ENCODE measurements at places on chromosomes 2 and 18.

- DNase-seq, result no peak
Observed at GRCh38 chr18:5506174-5506573, 37.6 kb downstream of the EPB41L3 start.

- no peak for DNase-seq
Observed at GRCh38 chr2:55111570-55112228, 61.4 kb upstream of the RTN4 start.

- no peak for DNase-seq
Observed at GRCh38 chr18:43719267-43719795, 442.0 kb upstream of the SYT4 start.

DNA sequence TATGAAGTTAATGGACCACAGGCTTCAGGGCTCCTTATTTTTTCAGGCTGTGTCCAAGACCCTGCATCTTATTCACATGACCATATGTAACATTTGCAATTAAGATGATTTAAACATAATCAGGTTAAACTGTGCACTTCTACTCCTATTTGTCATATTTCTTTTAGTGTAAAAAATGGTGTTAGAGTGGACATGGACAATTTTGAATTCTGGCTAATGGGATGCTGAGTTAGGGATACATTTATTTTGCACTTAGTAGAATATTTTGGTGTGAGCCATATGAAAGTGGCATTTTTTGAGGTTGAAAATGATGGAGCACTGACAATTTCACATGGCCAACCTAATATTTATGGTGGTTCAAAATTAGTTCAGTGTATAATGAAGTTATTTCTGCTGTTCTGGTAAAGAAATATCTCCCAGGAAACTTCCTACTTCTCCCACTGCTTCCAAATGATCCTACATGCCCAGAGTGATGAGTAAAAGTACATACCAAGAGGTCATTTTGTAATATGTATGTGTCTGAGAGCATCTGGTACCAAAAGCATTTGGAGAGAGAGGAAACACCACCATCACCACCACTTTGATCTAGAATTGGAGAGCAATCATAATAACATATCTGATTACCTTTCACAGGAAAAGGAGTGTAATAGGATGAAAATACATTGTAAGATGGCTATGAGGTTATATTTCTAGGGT lies 36.0 kb downstream of the GULP1 start:
- DNase-seq, result no peak

DNA sequence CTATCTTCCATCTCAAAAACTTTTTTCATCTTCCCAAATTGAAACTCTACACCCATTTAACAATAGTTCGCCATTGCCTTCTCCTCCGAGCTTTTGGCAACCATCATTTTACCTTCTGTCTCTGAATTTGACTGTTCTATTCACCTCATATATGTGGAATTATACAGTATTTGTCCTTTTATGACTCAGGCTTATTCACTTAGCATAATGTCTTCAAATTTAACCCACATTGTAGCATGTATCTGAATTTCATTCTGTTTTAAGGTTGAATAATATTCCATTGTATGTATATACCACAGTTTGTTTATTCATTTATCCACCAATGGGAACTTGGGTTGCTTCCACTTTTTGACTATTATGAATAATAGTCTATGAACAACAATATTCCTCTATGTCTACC lies 233.9 kb downstream of the GPD2 start:
- DNase-seq, result no peak

GRCh38 chr18:45672637-45673036 lies 51.3 kb upstream of the SLC14A1 start:
- no peak for DNase-seq

- DNase-seq, result no peak
Observed at GRCh38 chr2:142714600-142714999, 162.9 kb upstream of the KYNU start.

DNA sequence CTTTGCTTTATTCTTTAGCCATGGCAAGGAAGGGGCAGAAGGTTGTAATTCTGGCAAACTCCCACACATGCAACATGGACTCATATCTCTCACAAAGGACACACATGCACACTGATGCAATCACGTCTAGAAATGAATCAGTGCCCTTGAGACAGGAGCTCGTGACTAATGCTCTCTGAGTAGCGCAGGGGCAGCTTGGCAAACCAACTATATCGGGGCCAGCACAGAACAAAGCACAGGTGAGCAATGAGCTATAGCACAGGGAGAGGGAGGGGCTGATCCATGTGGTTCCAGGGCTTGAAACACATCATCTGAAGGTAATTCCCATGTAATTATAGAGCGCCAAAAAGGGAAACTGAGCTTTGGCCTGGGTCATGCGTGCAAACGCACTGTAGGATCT lies 165.2 kb upstream of the KLF7 start:
- DNase-seq, result no peak

- DNase-seq, result no peak
Observed at GRCh38 chr18:80105369-80106167, 3.5 kb upstream of the ADNP2 start.

- no peak for DNase-seq
Observed at GRCh38 chr2:105103481-105103880, 65.6 kb downstream of the MRPS9 start.

GRCh38 chr2:7792031-7792651 lies 874.9 kb downstream of the RNF144A start:
- DNase-seq, result no peak

GRCh38 chr2:215397632-215398341 lies 38.1 kb downstream of the FN1 start:
- DNase-seq, result no peak

GRCh38 chr2:31764169-31764568 lies 183.4 kb upstream of the SRD5A2 start:
- no peak for DNase-seq

- DNase-seq, result no peak
Observed at GRCh38 chr2:70596739-70597138, 43.1 kb upstream of the TGFA start.
